Epithelial cell of alveolus of lung (primary cell): ENCODE measurements at places on chromosomes 5 and 9. TPM values are rescaled to one million over a fixed set of nuclear protein-coding genes. Genes with fewer than 3 reads are reported as not detected.

EFNA5 gene
- total RNA-seq, result 6.4 and 6.6 TPM in 2 replicates

CCNG1 gene
- total RNA-seq, result 193 and 321 TPM in 2 replicates

ZNF366 gene
- under 0.01 TPM in 2 replicates for total RNA-seq

BTNL8 gene
- not detected in 2 replicates for total RNA-seq

IRX2 gene
- 0.64 and 1.9 TPM in 2 replicates for total RNA-seq

OTP gene
- 0.24 TPM in 1 of 2 replicates, not detected in the other for total RNA-seq

OR13C3 gene
- not detected in 2 replicates for total RNA-seq

HAND1 gene
- not detected in 2 replicates for total RNA-seq

DOCK8 gene
- 0.24 and 0.52 TPM in 2 replicates for total RNA-seq

C1QTNF2 gene
- 0.32 and 0.39 TPM in 2 replicates for total RNA-seq

SLC24A2 gene
- 0.13 TPM in 1 of 2 replicates, not detected in the other for total RNA-seq

PCDHGB4 gene
- total RNA-seq, result 3.7 and 9.3 TPM in 2 replicates

ZER1 gene
- total RNA-seq, result 20.2 and 56.1 TPM in 2 replicates

PPP3R2 gene
- not detected in 2 replicates for total RNA-seq

LSM11 gene
- total RNA-seq, result 2.3 and 4.3 TPM in 2 replicates

TSSK1B gene
- total RNA-seq, result 0.26 and 0.48 TPM in 2 replicates

CCNO gene
- total RNA-seq, result 0.65 TPM in 1 of 2 replicates, not detected in the other

IDNK gene
- total RNA-seq, result 0.48 and 2.3 TPM in 2 replicates

CCDC183 gene
- 1.1 TPM in 1 of 2 replicates, not detected in the other for total RNA-seq

GGTA1 gene
- total RNA-seq, result not detected in 2 replicates
